Central memory CD8-positive, alpha-beta T cell (primary cell): ENCODE measurements at places on chromosomes 3 and 15.

- no peak for DNase-seq
Measured at GRCh38 chr3:10950476-10951294, 41.9 kb upstream of the SLC6A1 start.

GRCh38 chr3:47299381-47300318, 16.9 kb downstream of the KLHL18 start:
- DNase-seq: no peak

- no peak for DNase-seq
Measured at GRCh38 chr15:28026221-28026620, 72.9 kb downstream of the OCA2 start.

GRCh38 chr15:44130778-44131177, 64.3 kb downstream of the FRMD5 start:
- DNase-seq: no peak

DNA sequence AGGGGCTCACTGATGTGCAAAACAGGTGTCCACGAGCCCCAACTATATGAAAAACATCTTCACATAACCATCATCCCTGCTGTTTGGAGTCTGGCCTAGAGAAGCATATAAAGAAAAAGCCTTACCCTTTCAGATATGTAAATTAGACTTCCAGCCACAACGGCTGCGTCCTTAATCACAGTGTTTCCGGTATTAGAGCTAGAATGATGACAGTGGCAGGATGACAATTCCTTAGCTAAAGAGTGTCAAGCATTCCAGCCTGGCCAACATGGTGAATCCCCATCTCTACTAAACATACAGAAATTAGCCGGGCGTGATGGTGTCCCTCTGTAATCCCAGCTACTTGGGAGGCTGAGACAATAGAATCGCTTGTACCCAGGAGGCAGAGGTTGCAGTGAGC, 19.5 kb upstream of the SAMD7 start:
- DNase-seq: no peak

DNA sequence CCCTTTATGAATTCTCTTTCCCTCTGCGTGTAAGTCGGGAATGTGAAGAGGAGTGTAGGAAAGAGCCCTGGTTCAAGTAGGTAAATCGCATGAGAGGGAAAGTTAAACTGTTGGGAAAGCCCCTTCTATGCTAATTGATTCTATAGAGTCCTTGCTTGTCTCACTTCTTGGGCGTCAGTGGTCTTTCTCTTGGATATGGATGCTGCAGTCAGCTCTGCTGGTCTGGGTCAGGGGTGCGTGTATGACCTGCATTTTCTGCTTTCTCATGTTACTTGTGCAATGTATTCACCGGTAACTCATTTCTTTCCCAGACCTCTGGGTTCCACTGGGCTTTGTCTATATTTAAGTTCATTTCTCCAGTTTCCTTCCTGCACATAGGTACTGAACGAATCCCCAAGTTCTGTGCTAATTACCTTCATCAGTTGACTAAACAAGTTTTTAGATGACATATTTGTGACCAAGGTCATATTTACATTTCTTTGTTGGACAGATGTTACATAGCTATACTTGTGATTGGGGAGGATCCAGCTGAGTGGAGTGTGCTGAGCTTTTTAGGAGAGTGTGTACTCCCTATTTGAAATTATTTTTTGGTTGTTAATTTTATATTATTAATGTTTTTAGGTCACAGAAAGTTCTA, 1.4 kb downstream of the SETD5 start:
- no peak for DNase-seq

- no peak for DNase-seq
Measured at GRCh38 chr15:36479200-36479896, 100.1 kb upstream of the CDIN1 start.

- DNase-seq: no peak
Measured at GRCh38 chr3:121871430-121871829, 22.8 kb upstream of the SLC15A2 start.
